Activated gamma-delta T cell (primary cell): ENCODE measurements at places on chromosomes 7 and 10.

DNA sequence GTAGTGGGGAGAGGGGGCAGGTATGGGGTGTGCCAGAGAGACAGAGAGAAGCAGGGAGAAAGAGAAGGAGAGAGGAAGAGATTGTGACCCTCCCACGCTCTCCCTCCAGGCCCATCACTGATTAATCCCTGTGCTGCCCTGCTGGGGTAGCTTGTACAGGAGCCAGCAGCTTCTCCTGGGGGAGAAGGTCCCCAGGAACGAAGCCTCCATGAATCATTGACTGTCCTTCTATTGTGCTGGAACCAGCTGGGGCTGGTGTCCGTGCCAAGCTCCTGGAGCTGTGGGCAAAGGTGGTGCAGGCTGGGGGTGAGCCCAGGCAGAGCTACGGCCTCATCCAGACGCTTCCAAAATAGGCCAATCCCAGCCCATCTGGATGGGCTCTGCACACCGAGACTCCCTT, 20.9 kb downstream of the AQP1 start:
- no peak for DNase-seq

DNA sequence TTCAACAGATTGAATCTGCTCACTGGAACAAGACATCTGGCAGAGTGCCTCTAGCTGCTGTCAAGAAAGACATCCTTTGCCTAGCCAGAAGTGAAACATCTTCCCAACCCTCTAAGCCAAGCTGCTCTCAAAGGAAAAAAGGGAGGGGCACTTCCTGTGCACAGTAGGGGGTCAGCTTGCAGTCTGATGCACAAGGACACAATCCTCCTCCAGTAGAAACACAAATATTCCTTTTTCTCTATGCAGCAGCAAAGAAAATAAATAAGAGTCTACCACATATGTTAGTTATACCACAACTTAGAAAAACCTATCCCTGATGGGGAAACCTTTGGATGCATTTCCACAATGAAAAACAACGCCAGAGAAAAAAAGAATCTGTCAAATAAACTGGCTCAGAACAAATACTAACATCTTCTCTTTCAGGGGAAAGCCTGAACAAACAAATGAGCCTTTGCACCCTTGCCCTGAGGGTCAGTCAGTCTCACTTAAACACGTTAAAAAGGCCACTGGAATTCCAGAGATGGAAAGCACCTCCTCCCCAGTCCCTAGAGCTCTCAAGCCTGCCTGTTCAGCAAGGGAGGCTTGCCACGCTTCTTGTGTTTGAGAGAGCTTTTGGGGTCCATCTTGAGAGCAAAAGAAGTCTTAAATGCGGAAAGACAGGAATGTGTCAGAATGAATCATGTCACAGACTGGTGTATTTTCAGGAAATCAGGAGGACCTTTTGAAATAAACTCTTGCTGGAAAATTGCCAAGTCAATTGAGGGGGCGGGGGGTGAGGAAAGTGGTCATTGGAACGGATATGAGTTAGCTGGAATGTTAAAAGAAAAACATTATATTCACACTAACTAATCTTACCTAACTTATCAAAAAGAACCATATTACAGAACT, 7.5 kb downstream of the LAMB1 start:
- no peak for DNase-seq

DNA sequence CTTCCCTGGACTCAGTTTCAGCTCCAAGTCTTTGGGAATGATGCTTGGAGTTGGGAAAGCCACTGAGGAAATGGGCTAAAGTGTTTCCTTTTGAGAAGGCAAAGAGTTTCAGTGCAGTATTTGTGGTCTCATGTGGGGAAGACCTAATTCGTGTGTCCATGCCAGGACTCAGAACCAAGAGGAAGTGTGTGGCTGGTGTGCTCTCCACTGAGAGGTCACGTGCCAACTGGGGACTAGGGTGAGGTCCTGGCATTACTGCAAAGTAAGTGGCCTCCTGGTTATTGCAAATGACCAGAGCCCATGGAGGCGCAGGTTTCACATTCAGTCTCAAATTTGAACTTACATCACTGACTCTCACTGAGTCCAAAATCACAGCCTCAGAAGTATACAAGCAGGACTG, 48.6 kb upstream of the ITPRID1 start:
- no peak for DNase-seq

GRCh38 chr7:18429547-18429946, 66.0 kb upstream of the HDAC9 start:
- no peak for DNase-seq

- DNase-seq = no peak
Measured at GRCh38 chr7:96238474-96238873, 83.4 kb downstream of the SLC25A13 start.

DNA sequence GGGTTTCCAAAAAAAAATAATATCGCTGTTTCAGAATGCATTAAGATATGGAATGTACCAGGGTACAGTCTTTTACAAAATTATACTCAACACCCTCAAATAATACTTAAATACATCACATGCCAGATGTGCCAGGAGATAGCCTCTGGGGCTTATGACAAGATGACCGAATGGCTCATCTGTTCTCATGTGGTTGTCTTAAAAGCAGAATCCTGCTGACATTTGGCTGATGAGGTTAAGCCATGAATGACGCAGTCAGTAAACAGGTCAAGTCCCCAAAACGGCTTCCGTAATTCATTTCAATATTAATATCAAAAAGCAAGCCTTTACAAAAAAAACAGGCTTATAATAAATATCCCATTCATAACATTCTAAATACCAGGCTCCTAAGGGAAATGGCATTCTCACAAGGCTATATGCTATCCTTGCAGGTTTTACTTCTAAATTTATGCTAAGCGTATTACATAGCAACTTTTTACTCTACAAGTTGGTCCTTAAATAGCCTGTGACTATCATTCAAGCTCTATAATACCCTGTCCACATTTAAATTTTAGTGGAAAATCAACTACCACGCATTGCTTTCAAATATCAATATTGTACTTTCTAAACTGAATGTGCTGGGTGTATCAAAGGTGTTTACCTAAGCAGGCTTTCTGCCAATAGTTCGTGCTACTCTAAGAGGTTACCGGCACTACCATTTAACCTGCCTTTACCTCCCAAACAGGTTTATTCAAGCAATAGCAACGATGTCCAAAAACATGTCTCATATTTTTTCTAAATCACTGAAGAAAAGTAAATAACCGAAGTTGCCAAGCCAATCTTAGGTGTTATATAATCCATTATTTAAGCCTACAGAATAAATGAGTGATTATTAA, 15.6 kb downstream of the SMURF1 start:
- no peak for DNase-seq

DNA sequence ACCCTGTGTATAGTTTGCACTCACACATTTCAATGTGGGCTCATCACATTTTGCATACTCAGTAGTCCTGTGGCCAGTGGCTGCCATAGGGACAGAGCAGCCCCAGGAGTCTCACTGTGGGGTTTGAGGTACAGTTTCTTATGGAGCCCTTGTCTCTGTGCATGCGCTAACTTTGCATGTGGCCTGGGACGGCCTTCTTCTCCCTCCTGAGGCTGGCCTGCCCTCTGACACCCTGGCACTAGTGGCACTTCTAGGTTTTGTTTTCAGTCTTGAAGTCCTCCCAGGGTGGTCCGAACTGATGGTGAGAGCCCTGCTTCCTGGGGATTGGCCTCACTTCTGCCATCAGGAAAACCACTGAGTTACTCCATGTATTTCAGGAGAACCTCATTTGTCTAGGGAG, 21.2 kb downstream of the NACAD start:
- no peak for DNase-seq

- no peak for DNase-seq
Measured at GRCh38 chr10:7343040-7343439, 67.8 kb downstream of the SFMBT2 start.

DNA sequence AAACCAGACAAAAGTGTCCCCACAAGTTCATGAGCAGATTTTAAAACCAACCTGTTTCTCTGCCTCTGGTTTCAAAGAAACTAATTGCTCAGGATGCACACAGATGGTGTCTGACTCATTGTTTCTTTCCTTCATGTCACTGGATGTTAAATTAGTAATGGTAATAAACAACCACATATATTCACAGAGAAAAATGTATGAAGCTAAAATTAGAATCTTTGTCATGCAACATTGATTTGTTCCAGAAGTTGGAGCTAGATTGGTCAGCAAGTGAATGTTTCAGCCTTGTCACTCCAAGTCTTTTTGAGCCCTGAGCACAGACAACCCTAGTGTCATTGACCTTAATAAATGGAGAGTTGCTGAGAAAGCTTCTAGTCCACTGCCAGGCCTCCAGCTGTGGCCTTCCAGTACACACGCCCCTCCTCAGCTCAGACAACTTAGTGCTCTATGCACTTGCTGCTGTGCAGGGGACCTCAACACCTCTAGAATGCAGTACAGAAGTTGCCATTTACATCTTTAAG, 175.9 kb downstream of the CCDC71L start:
- DNase-seq = no peak

DNA sequence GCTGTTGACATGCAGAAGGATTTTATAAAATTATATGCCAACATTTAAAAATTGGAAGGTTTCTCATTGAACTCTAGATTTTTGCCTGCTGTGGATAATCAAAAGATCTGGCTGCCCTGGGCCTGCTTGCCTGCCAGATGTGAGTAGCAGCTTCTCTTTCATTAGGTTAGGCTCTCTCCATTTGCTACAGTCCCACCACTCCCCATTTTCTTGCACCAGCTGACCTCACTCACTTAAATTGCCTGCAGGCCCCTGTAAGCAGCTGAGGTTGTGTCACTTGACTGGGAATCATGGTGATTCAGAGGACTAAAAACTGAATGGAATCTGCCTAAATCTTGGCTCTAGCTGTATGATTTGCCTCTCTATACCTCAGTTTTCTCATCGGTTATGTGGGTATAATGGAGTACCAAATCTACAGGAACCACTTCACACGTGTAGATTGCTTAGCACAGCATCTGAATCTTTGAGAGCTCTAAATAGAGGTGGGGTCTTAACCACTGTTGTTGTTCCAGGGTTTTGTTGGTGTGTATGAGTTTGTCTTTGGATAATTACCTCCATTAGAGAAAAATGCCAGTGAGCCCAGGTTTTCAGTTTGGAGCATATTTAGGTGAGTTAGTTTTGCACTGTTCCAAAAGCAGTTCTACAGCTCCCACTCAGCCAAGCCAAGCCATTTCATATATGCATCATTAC, 18.6 kb upstream of the RAPGEF5 start:
- no peak for DNase-seq

DNA sequence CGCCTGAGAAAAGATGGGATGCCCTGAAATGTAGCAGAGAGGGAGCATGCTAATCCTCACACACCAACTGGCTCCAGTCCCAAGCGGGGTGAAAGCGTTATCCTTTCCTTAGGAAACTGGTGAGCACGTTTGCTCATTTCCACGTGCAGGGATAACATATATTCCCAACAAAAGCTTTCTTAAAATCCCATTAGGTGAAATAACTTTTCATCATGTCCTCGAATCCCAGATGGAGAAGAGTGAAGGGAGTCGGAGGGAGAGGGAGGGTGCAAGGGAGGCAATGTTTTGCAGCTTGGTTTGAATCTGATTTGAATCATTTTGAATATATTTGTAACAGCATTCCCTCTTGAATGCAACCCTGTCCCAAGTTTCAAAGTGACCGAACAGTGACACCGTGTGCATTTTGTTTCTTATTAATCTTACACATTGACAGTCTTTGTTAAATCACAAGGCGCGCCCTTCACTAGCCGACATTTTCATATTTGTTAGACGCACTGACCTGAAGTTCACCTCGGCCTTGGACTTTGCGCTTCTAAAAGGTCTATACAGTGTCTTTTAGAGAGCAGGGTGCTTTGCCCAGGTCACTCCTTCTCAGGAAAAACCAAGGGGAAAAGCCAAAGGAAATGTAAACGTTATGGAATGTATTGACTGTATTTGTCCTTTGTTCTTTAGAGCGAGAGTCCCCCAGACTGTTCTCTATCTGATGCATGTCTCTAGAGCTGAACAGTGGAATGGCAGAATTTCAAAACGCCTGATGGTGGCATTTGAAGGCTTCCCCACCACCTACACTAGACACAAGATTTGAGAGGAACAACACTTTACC, 3.1 kb upstream of the HOXA4 start:
- no peak for DNase-seq

DNA sequence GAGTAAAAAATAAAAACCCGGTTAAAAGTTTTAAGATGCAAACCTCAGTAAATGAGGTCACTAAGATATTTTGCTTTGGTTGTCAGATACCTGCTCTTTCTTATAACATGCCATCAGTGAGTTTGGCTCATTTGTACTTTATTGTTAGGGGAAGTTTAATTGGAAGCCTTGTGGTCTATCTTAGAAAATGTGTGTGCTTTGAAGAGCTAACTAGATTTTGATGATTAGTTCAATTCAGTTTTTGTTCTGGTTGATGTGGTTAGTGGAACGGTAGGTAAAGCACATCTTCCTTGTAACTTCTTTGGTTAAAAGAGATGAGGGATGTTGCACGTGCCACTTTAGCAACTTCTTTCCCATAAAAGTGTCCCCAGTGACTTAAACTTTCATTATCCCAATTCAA, 353.4 kb upstream of the GALNT17 start:
- no peak for DNase-seq

DNA sequence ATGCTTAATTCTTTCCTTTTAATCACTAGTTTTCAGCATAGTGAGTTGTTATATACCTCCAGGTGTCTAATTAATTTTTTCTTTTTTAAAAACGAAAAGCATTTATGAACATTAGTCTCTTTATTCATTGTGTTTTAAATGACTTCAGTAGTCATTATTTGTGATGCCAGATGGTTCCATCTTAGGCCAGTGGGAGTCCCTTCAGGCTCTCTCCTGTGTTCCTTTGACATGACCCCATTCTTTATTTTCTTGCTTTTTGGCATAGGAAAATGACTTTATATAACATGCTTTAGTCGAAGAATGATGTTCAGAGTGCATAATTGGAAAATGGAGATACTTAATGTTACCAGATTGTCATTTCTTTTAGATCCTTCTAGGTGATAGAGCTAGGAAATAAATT, 24.4 kb downstream of the MKLN1 start:
- DNase-seq = no peak

DNA sequence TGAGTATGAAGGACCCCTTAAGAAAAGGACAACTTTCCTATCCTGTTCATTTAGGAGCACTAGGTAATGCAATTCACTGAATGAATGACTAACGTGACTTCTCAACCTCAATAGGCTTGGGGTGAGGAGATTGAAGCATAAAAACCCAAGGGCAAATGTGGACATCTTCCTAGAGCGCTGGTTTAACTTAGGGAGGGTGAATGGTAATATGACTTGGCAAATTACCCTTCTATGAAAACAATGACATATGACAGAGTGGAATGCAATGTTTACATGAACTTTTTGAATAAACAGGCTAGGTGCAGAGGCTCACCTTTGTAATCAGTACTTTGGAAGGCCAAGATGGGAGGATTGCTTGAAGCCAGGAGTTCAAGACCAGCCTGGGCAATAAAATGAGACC, 83.9 kb upstream of the ANK3 start:
- DNase-seq = no peak
